ENCODE measurements at places on chromosomes 16 and 17.

- no peak for DNase-seq
Measured at GRCh38 chr17:70074236-70074830, 692 bp upstream of the KCNJ16 start.

- peak; percentile 21 for DNase-seq
Measured at GRCh38 chr16:13289515-13289914, 388.1 kb downstream of the SHISA9 start.

DNA sequence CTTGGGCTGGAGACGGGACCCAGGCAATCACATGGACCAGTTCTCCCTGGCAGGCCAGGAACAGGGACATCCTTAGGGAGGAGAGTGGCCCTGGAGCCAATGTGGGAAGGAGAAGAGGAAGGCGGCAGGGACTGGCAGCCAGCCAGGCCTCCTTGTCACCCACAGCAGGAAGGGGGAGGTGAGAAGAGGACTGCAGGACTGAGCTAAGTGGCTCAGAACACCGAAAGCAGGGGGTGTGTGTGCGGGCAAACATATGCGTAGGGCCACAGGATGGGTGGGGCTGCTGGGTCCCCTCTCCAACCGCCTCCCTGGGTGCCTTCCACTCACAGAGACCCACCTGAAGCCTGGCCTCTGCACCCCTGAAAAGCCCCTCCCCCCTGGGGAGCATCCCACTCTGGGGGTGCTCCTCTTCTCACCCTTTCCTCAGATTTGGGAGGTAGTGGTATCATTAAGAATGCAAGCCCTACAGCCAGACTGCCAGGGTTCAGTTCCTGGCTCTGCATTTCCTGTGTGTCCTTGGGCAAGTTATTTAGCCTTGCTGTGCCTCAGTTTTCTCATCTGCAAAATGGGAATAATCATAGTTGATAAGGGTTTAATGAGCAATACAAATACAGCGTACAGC lies 8.1 kb downstream of the PNMT start:
- DNase-seq = peak; percentile 57

- DNase-seq = no peak
Measured at GRCh38 chr16:27720731-27721530, 171.0 kb downstream of the KATNIP start.

GRCh38 chr17:40542558-40543411 lies 22.5 kb downstream of the CCR7 start:
- DNase-seq = no peak

- no peak for DNase-seq
Measured at GRCh38 chr17:81471818-81472456, 40.7 kb downstream of the ACTG1 start.

DNA sequence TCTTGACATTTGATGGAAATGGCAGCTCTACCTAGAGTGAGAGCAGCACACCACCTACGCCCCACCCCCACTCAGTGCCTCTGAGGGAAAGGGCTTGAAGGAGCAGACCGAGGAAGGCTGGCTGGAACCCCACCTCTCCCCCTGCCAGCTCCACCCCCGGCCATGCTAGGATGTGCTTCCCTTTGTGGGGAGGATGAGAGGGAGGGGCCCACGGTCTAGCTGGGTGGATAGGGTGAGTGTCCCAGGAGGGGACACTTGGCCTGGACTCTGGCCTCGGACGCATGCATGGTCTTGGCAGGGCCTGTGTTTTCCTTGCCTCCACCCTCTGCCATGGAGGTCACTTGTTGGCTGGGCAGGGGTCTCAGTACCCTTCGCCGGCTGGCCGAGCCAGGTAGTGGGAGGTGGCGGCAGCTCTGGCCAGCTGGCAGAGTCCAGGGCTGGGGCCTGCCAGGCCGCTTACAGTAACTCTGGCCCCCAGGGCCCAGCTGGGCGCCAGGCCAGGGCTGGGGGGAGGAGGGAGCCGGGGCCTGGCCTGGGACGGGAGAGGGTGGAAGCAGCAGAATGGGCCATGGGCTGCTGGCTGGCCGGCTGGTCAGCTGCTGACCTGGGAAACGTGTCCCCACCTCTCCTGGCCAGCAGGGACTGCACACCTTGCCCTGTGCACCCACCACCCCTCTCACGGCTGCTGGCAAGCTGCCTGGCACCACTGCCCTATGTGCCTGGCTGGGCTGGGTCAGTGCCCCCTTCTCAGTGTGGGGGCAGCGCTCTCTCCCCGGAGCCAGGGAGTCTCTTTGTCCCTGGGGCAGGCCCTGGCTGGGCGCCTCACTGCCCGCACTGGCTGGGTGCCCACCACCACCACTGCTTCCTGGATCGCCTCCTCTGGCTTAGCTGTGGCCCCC lies 23.0 kb downstream of the RARA start:
- DNase-seq = no peak

- DNase-seq = peak; percentile 41
Measured at GRCh38 chr16:80197741-80198201, 343.0 kb upstream of the DYNLRB2 start.

- DNase-seq = no peak
Measured at GRCh38 chr16:3637371-3637923, 17.0 kb upstream of the DNASE1 start.

- no peak for DNase-seq
Measured at GRCh38 chr17:8283356-8283755, 5.1 kb upstream of the RANGRF start.

DNA sequence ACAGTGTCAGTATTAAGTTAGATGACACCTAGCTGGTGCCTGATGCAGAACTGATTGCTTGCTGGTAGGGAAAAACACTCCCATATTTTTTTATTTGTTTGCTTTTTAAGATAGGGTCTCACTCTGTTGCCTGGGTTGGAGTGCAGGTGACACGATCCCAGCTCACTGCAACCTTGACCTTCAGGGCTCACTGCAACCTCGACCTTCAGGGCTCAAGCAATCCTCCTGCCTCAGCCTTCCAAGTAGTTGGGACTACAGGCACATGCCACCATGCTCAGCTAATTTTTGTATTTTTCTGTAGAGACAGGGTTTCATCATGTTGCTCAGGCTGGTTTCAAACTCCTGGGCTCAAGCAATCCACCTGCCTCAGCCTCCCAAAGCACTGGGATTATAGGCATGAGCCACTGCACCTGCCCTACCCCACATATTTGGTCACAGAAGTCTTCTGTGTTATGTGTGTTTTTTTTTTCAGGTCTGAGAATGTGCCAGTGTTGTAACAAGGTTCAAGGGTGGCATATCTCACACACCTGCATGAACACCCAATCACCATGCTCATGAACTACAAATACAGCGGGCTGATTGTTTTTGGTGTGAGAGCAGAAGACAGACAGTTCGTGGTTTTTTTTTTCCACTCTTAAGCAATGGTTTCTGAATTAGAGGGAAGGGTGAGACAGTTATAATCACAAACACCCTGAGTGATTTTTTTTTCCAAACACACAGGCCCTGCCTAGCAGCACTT lies 22.8 kb downstream of the SPAG9 start:
- peak; percentile 20 for DNase-seq

GRCh38 chr17:38604479-38605403 lies 1.0 kb downstream of the SRCIN1 start:
- DNase-seq = peak; percentile 38

- DNase-seq = no peak
Measured at GRCh38 chr17:62751060-62751691, 56.9 kb downstream of the MARCHF10 start.

Measured in activated CD4-positive, alpha-beta T cell treated with anti-CD3 and anti-CD28 coated beads, Interleukin-2, Interleukin-6, amounts not matched to agents 100 ng/mL and 50 ng/mL, durations not matched to agents 16 hours and 8 hours (primary cell).